ENCODE measurements at places on chromosomes 12 and 14. TPM values are rescaled to one million over a fixed set of nuclear protein-coding genes. Genes with fewer than 3 reads are reported as not detected.

Gene HHIPL1
- polyA plus RNA-seq: 0.09 TPM

DNA sequence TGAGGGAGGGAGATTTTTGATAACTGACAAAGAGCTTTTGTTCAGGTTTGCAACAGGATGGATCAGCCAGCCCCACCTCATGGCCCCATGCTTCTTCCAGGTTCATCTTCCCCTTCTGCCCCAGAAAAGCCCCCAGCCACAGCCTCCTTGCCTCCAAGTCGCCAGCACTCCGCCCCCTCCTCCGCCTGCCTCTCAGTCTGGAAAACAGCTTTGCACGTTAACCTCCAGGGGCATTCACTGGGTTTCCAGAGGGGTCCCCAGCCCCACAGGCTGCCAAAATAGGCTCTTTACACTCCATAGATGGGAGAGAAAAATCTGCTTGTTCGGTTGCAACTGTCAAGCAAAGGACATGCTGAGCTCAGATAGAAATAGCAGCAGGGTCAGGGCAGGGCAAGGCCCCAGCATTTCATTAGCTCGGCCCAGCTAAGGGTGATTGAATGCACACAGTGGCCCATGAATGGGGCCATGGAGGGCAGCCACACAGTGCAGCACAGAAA is 253.6 kb downstream of the ZFP36L1 start:
- no peaks in the 10 kb centered on the region for H3K4me1 ChIP-seq
- no peak for DNase-seq
- H3K27ac ChIP-seq: no peak overlapping the region
- H3K27me3 ChIP-seq: no peaks in the 10 kb centered on the region

- no peak within 1 kb of the TSS for H3K27ac ChIP-seq
- no peaks in the 10 kb centered on the region for H3K36me3 ChIP-seq
- no peaks in the 10 kb centered on the region for H3K4me1 ChIP-seq
Measured at GRCh38 chr12:111034083-111034885, 113.9 kb upstream of the MYL2 start.

Gene KLHL33
- polyA plus RNA-seq: not detected

Gene IL23A
- polyA plus RNA-seq: 4.4 TPM

- no peak overlapping the region for H3K27ac ChIP-seq
- H3K27me3 ChIP-seq: no peaks in the 10 kb centered on the region
- H3K4me1 ChIP-seq: no peaks in the 10 kb centered on the region
- no peak overlapping the region for H3K4me3 ChIP-seq
- DNase-seq: no peak
- H3K36me3 ChIP-seq: no peaks in the 10 kb centered on the region
Measured at GRCh38 chr14:30195941-30196340, 268.3 kb upstream of the PRKD1 start.

Gene EIF2S3B
- polyA plus RNA-seq: 0.14 TPM

DNA sequence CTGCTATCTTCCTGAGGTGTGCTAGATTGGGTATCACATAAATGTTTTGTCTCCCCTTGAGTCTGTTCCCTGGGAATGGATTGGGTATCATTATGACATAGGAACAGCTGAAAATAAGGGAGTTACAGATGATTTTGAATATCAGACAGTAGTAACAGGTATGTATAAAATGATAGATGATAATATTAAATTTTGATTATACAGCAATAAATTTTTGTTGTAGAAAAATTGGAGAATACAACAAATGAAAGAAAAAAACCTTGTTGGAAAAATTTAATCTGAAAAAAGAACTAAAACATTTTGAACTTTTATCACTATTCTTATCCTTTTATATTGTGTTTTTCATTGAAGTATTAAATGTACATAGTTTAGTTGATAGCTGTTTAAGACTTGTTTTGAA is 43.2 kb downstream of the FBXO34 start:
- no peaks in the 10 kb centered on the region for H3K36me3 ChIP-seq
- no peak for DNase-seq
- no peak overlapping the region for H3K4me3 ChIP-seq
- no peaks in the 10 kb centered on the region for H3K27me3 ChIP-seq

Gene KLRC2
- polyA plus RNA-seq: not detected

DNA sequence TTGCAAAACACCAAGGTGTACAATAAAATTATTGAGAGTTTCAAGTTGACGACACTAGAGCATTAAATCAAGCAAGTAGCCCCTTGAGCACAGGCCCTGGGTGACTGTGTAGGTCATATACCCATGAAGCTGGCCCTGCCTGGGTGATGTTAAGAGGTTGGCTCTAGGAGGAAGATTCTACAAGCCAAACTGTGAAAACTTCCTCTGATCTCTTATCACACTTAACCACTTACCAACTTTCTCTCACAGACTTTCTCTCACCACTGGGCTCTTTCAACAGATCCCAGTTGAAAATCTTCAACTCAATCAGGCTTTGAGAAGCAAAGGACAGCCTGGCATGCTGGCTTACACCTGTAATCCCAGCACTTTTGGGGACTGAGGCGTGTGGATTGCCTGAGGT is 186.9 kb upstream of the BTG1 start:
- no peak overlapping the region for H3K4me3 ChIP-seq
- no peaks in the 10 kb centered on the region for H3K4me1 ChIP-seq
- H3K27ac ChIP-seq: no peak overlapping the region
- H3K36me3 ChIP-seq: no peaks in the 10 kb centered on the region
- no peaks in the 10 kb centered on the region for H3K27me3 ChIP-seq

All from GM12878 (cell line).